ENCODE measurements at places on chromosomes 4 and X.

DNA sequence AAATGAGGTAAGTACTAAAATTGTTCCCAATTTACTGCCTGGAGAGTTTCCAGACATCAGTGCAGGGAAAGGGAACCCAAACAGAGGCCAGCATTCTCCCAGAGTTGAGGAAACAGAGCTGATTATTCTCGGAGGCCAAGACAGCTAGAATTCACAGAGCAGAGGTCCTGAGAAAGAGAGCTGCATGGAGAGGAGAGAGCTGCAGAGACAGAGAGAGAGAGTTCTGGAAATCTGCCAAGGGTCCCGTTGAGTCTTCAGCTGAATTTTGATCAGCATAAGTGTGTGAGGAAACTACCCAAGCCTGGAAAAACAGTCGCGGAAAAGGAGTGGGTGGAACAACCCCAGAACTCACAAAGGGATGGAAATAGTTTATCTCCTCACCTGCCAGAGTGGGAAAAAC lies 43.8 kb upstream of the GPR173 start:
- DNase-seq: peak; percentile 33

DNA sequence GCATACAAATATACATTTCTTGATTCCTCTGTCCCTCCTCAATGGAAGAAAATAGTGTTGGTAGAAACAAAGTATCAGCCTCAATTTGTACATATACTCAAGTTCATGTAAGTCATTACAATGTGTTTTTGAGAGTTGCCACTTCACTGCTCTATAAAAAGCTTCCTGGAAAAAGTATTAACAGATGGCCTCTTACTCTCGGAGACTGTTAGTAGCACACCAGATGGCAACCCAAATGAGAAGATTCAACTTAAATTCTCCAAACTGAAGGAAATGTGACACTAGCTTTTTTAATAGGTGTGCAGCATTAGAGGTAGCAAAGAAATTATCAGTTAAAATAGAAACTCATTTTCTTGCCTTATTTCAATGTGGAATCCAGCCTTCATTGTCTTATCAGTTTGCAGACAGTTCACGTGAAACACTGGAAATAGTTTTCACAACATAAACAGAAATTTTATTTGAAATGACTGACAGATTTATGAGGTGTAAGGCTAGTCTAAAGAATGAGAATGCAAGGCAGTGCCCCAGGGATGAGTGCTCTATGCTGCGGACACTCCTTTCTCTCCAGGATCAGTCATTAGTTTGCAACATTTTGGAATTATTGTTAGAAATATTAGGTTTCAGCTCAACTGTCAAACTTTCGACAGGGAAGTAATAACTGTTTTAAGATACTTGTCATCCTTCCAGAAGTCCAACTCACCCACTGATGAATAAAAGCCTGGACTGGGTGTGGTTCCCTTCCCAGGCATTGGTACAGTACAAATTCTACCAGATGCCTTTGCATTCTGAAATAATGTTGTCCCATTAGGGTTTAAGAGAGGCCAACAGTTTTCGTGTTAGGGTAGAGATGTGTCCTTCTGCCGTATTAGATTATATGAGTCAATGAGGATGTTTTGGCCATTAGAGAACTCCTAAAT lies 50.9 kb downstream of the IDS start:
- peak; percentile 39 for DNase-seq

GRCh38 chr4:119652998-119653397 lies 24.4 kb upstream of the PDE5A start:
- DNase-seq: peak; percentile 68

DNA sequence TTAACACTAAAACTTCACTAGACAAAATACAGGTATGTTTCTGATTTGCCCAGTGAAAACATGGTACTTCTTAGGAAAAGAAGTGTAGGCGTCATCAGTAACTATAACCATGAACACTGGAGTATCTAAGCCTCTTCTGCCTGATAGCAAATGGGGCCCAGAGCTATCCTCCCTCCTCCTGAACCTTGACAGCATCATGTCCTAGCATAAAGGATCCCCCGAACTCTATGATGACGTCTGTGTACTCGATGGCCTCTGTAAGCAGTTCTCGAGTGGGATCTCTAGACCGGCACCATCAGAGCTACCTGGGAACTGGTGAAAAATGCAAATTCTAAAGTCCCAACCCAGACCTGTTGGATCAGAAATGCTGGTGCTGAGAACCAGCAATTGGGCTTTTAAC lies 36.3 kb upstream of the MTNR1A start:
- DNase-seq: no peak

- no peak for DNase-seq
These were observed 75.7 kb downstream of the NPFFR2 start for GRCh38 chr4:72107456-72107855.

- DNase-seq: no peak
These were observed 434.3 kb upstream of the RASGEF1B start for GRCh38 chr4:81905971-81906370.

DNA sequence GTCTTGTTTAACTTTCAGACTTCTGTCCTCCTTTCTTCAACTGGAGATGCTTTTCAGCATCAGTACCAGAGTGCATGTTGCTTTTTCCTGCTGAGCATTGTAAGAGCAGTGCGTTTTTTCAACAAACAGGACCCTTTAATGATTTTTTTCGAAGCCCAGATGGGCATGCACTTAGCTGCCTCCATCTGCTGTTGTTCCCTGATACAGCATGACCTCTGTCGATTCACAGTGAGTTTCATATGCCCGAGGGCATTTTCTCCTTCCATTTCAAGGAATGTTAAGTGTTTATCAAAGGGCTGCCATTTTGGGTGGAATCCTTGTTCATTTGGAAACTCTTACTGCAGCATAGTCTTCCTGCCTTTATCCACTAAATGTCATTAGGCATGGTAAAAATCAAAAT lies 428.6 kb downstream of the DTHD1 start:
- no peak for DNase-seq

DNA sequence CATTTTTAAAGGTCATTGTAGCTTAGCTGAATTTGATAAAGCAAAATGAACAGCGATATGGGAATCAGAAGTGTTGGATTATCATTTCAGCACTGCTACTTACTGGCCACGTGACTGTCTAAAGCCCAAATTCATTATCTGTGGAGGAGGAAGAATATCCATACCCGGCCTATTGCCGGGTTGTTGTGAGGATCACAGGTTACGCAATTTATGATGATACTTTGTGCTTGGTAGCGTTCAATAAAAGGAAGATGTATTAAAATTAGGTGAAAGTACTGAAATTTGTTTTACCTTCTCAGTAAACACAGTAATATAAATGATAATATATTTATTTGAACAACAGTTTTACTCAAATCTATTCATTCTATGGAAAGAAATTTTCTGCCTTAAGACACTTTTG lies 1540.2 kb downstream of the ADGRL3 start:
- no peak for DNase-seq

- DNase-seq: peak; percentile 45
These were observed 189.1 kb upstream of the C1QTNF7 start for GRCh38 chr4:15238720-15239119.

DNA sequence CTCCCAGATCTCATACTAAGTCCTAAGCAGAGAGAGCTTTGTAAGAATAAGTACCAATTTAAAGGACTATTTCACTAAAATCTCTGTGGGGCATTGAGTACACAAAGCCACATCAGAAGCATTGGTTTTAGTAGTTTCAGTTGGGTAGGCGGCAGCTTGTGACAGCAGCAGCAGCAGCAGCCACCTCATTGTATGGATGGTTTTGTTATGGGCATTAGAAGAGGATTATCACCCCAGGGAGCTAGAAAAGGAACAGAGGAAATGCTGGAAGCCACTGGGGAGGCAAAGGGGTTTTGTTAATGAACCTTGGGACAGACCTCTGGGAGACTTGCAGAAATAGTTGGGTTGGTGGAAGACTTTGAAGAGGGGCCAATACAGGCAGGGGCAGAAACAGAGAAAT lies 93.9 kb upstream of the FRMPD3 start:
- DNase-seq: no peak

- DNase-seq: no peak
These were observed 127.6 kb downstream of the EIF4E start for GRCh38 chr4:98801259-98801725.

DNA sequence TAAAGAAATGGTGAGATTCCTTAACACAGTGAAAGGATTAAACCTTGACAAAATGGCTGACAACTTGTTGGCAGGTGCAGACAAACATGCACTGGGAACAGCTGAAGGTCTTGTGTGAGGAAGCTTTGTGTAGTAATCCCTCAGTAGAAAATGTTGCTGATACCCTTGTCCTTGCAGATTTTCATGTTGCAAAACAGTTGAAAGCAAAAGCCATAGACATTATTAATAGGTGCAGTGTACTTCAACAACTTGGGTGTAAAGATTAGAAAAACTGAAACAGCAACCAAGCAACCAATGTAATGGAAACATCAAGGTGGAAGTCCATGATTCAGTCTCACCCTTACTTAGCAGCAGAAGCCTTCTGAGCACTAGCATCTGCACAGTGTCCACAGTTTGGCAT lies 29.8 kb downstream of the UGT2B7 start:
- no peak for DNase-seq

GRCh38 chrX:154077101-154077500 lies 20.4 kb downstream of the MECP2 start:
- no peak for DNase-seq

DNA sequence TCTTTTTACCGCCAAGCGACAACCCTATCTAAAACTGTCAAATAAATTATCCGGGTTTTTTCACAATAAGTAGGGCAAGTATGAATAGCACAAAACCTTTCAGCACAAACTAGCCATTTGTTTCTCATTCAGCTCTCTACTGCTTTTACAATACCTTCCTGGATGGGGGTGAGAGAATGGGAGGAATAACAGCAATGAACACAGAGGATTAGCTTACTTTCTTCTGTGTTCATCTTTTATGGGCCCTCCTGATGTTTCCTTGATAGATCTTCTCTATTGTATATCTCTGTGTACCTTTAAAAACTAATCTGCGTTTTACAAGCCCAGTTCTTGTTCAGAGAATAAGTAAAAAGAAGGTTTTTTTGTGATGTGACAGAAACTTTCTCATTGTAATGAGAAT lies 55.3 kb upstream of the APELA start:
- no peak for DNase-seq

DNA sequence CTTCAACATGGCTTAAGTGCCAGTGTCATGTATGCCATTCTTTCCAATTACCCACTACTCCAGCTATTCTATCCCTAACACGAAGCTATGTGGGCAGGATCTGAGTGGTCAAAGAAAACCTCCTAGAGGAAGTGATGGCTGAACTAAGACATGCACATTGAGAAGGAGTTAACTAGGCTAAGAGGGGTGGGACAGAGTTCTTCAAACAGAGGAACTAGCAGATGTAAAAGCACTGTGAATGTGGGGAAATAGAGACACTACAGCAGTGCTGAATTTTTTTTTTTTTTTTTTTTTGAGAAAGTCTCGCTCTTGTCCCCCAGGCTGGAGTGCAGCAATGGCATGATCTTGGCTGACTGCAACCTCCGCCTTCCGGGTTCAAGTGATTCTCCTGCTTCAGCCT lies 6.2 kb downstream of the JCHAIN start:
- DNase-seq: no peak

DNA sequence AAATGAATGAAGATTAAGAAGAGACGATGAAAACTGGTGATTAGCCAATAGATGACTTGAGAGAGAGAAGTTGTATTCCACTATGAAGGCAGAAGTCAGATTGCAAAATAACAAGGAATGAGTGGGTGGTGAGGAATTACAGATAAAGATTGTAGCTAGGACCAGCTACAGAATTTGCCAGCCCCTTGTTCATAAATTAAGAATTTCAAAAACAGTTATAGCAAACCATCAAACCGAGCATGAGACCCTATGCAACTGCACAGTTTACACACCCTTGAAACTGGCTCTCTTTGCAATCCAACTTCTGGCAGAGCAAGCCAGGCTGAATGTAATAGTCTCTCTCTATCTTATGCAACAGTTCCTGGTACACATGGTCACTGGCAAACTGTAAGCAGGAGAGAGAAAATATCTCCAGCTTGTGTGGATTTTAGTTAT lies 35.2 kb downstream of the STAP1 start:
- DNase-seq: peak; percentile 84

- no peak for DNase-seq
These were observed 207.7 kb upstream of the HDX start for GRCh38 chrX:84709987-84710386.

DNA sequence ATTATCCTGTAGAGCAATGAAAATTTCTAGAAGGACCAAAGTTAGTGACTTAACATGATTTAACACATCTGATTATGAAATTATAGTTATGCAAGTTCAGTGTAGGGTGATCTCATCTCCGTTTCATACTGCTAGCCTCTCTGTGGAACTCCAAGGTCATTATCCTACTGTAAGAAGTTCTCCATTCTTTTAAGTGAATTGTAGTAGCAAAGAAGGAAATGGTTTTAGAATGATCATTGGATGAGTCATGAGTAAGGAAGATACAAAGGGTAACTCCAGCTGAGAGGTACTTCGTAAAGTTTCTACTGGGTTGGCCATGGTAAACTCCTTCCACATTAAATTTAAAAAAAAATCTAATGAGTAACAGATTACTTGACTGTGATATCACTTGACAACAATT lies 215.0 kb upstream of the GIMD1 start:
- DNase-seq: peak; percentile 94

GRCh38 chr4:19047279-19047880 lies 1025.8 kb upstream of the LCORL start:
- DNase-seq: no peak

GRCh38 chrX:109855501-109855900 lies 122.4 kb upstream of the ACSL4 start:
- DNase-seq: no peak

- DNase-seq: no peak
These were observed 75.3 kb downstream of the PWWP3B start for GRCh38 chrX:106243376-106243775.

- DNase-seq: no peak
These were observed 37.5 kb upstream of the ABCG2 start for GRCh38 chr4:88196013-88196365.

DNA sequence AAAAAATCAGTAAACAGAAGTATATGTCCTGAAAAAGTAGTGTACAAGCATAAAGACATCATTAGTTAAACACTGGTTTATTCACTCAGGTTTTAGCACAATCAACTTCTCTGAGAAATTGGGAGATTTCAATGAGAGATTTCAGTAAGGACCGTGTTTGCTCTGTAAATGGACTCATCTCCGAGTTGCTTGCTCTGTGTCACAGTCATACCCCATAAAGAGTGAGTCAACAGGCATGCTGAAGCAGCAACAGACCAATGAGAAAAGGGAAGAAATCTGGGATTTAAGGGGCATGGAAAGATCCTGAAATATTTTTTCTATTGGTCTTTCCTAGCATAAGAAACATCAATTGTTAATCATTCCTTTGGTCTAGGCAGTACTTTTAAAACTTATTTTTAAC lies 4.7 kb downstream of the GLUD2 start:
- DNase-seq: no peak

GRCh38 chr4:8108261-8108660 lies 50.4 kb downstream of the ABLIM2 start:
- DNase-seq: no peak

- peak; percentile 8 for DNase-seq
These were observed 615.4 kb upstream of the GALNT7 start for GRCh38 chr4:172553216-172553615.

DNA sequence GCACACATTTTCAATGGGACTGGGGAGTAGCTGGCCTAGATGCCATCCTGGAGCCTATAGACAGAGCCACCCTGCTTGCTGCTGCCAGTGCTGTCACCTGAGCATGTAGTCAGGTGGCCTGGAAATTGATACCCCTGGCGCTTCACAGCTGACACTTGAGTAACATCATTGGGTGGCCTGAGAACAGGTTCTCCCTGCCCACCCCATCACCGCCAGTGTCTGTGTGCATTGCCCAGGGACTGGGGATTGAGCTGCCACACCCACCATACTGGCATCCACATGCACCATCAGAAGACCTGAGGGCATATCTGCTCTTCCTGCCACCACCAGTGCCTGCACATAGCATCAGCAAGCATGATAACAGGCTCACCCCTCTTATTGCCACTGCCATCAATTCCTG lies 1142.9 kb upstream of the PABPC4L start:
- DNase-seq: no peak
